Endothelial cell of umbilical vein (primary cell): ENCODE measurements at places on chromosomes 3 and 15. TPM values are rescaled to one million over a fixed set of nuclear protein-coding genes. Genes with fewer than 3 reads are reported as not detected.
A peak's percentile ranks its signal among the peaks of the same experiment; 100 is the strongest.

GRCh38 chr3:172931746-172932285, 181.3 kb downstream of the ECT2 start:
- no peak overlapping the region for H3K4me3 ChIP-seq
- no peak overlapping the region for H3K27ac ChIP-seq
- H3K4me1 ChIP-seq, result peaks cover 8% of the 10 kb centered on the region
- no peaks in the 10 kb centered on the region for H3K36me3 ChIP-seq
- no peaks in the 10 kb centered on the region for H3K27me3 ChIP-seq

DNA sequence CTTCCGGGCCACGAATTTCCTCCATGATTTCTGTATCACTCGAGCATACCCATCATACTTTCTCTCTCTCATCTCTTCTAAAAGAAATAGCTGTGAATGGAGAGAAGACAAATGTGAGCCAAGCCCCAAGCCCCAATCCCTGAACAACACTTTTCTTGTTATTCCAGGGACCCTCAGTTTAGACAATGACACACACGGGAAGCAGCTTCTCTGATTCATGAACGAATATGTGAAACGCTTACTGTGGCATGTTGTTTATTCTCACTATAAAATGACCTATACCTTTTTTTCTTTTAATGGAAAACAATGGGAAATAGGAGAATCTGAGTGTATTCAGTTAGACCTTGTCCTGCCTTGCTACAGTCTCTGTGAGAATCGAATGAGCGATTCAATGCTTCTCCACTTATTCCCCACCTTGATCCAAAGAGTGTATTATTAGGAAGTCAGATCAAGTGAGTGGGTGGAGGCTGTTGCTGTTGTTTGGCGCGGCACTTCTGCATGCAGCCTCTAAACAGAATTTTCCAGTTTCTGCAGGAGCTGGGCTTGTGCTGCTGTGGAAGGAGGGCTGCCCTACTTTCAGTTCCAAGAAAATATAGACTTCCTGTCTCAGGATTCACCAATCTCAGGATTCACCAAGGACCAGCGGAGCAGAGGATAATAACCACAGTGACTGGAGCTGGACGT, 32.4 kb upstream of the LDHAL6B start:
- peaks cover 11% of the 10 kb centered on the region for H3K36me3 ChIP-seq
- no peaks in the 10 kb centered on the region for H3K27me3 ChIP-seq
- DNase-seq, result peak; percentile 33

DNA sequence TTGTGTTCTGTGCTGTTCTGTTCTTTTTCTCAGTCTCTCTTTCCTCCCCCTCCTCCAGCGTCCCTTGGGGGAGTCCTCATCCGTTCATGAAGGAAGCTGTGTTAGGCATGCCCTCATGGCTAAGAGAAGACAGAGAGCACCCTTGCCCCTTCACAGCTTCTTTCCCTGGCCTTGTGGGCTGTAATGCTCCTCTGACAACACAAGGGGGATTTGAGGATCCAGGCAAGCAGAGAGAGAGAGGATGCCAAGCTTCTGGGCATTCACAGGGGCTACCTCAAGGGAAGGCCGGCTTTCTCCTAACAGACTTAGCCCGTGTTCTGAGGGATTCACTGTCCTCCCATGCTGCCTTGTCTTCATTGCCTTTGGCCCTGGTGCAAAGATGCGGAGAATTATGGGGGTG, 389.5 kb downstream of the LRTM1 start:
- H3K4me1 ChIP-seq, result no peaks in the 10 kb centered on the region
- no peak overlapping the region for H3K27ac ChIP-seq
- no peaks in the 10 kb centered on the region for H3K27me3 ChIP-seq

GRCh38 chr15:84961707-84962106, 19.9 kb upstream of the PDE8A start:
- H3K4me3 ChIP-seq, result no peak overlapping the region
- no peaks in the 10 kb centered on the region for H3K36me3 ChIP-seq
- no peaks in the 10 kb centered on the region for H3K27me3 ChIP-seq

- H3K4me3 ChIP-seq, result no peak overlapping the region
- DNase-seq, result no peak
- H3K27ac ChIP-seq, result no peak overlapping the region
- no peaks in the 10 kb centered on the region for H3K27me3 ChIP-seq
- no peaks in the 10 kb centered on the region for H3K4me1 ChIP-seq
Measured at GRCh38 chr3:187236962-187237361, 39.7 kb downstream of the RTP1 start.

The CCR2 gene
- total RNA-seq, result not detected in 2 replicates

The GBE1 gene
- total RNA-seq, result 107 and 110 TPM in 2 replicates

The ERC2 gene
- 15.5 and 17.8 TPM in 2 replicates for total RNA-seq
